ENCODE measurements at places on chromosomes 11 and 22.
A peak's percentile ranks its signal among the peaks of the same experiment; 100 is the strongest.

DNA sequence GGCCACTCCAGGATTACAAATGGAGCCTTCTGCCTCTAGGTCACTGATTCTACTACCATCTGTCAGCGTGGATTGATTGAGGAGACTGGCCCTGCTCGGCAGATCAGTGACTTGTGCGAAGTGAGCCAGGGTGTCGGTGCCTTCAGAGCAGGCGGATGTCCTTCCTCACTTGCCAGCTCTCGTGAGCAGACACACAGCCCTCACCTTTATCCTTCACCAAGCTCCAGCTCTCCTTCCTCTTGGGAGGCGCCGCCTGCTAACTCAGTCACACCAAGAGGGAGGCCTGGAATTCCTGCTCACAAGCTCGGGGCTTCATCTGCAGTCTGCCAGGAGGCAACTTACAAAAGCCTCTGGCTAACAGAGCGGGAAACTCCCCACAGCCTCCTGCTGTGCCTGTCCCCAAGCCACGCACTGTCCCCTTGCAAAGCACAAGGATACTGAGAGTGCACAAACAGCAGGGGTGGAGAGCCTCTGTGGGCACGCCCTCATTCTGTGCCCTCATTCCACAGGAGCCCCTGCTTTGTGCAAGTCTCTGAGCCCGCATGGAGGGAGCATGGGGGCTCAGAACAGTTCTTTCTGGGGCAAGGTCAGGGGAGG, 3.5 kb upstream of the TCF20 start:
- no peak for DNase-seq

DNA sequence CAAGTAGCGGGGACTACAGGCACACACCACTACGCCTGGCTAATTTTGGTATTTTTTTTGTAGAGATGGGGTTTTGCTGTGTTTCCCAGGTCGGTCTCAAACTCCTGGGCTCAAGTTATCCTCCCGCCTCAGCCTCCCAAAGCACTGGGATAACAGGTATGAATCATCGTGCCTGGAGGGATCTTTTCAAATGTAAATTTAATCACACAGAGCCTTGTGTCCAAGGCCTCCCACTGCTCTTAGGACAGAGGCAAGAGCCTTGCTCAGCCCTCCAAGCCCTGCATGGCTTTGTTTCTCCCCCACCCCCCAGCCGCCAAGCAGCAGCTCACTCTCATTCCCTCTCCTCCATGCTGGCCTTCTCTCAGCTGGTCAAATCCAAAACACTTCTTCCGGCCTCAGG, 75.3 kb upstream of the CREB3L1 start:
- DNase-seq = no peak

- no peak for DNase-seq
These were observed 35.4 kb downstream of the LMO1 start for GRCh38 chr11:8228231-8228630.

DNA sequence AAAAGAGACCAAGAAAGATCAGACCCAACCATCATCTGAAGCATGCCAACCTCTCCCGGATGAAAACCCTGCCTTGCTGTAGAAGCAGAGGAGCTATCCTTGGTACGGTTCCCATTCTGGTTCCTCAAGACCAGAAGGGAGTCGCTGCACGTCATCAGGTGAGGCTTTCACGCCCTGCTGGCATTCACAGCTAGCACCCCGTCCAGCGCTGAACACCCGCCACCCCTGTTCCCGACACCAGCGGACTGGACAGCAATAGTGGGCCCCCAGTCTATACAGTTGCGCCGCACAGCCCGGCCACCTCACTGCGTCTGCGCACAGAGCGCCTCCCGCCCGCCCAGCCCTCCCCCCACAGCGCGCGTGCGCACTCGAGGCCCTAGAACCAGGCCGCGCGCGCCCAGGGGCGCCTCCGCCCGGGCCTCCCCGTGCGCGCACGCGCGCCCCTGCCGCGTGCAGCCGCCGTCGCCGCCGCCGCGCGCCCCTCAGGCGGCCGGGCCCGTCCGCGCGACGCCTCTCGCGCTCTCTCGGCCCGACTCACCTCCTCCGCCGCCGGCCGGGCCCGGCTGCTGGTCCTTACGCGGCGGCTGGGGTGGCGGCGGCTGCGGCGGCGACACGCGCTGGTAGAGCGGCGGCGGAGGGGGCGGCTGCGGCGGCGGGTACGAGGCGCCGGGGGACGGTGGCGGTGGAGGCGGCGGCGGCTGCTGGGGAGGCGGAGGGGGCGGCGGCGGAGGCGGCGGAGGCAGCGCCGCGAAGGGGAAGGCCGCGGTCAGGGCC, 706 bp downstream of the SF1 start:
- DNase-seq = peak; percentile 78

DNA sequence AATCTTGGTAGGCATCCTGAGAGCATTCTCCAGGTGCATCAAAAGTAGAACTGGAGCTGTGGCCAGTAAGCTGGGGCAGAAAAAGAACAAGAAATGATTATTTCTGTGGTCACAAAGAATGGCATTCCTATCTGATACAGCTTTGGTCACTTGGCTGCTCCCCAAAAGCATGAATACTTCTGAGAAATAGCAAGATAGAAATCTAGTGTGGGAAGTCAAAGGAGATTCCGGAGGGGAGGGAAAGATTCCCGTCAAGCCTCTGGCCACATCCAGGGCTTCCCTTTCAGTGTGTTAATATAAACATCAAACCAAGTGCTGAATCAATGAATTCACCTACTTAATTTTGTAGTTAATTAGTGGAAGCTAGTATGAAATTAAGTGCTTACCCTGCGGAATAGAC, 1185.4 kb downstream of the LRRC4C start:
- DNase-seq = no peak

DNA sequence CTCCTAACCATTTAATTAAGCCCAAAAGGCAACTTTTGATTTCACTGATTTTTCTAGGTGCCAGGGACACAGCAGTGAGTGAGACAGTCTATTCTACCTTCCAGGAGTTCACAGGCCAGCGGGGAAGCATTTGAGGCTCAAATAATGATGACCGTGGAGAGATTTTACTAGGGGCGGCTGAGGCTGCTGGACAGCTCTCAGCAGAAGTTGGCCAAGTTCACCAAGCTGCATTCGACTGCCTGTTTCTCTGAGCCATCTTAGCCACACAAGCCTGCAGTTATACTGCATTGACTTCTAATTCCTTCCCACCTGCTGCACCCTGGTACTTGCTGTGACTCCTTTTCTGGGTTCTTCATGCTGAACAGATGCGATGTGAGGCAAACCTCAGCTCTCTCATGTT, 168.9 kb upstream of the TBCEL start:
- DNase-seq = no peak

DNA sequence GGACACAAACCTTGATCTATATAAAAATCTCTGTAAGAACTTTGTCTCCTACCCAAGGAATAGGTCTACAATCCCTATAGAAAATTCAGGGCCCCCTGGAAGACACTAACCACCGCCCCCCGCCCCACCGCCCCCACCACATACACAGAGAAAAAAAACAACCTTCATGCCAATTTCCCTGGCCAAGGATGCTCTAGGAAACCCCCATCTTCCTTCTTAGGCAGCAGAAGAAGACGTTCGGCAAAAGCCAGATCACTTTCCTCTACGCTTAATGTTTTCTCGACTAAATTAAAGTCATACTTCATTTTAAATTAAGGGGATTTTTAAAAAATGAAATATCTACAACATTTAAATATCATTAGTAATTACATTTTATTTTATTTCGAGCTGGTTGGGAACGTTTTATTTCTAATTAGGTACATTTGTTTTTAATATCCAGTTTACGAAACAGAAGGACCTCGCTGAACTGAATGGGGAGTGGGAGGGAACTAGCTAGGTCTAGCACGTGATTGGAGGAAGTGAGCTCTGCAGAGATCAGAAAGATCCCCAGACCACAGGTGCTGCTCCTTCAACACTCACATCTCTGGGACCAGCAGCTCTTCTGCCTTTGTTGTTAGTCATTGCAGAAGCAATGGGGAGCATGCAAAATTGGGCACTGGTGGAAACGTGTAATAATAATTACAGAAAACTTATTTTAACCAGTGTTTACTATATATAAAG, 472.3 kb downstream of the MN1 start:
- DNase-seq = no peak

- peak; percentile 8 for DNase-seq
These were observed 42.2 kb downstream of the P4HA3 start for GRCh38 chr11:74269161-74269811.

GRCh38 chr11:69360606-69361005, 66.7 kb downstream of the MYEOV start:
- no peak for DNase-seq

DNA sequence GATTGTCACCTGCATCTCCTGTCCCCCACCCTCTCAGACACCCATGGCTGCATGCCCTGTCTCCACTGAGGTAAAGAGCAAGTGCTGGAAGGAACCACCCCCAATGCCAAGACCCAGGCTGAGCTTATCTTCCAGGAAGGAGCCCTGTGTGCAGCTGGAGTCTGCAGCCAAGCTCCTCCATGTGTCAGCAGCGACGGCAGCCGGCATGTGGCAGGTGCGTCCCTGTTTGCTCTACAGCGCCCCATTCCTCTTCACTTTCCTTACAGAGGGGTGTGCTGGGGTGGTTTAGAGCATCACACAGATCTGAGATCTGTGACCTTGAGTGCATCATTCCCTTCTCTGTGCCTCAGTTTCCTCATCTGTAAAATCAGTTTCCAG, 7.7 kb upstream of the MN1 start:
- no peak for DNase-seq

GRCh38 chr11:16891964-16892363, 122.2 kb downstream of the PLEKHA7 start:
- no peak for DNase-seq

- no peak for DNase-seq
These were observed 6.4 kb downstream of the ENDOD1 start for GRCh38 chr11:95095858-95096587.

- DNase-seq = no peak
These were observed 16.5 kb downstream of the PSMD13 start for GRCh38 chr11:253160-253885.

- DNase-seq = no peak
These were observed 8.9 kb downstream of the RIBC2 start for GRCh38 chr22:45422237-45422983.
